OCI-LY7 (cell line): ENCODE measurements at places on chromosomes 7 and 10. TPM values are rescaled to one million over a fixed set of nuclear protein-coding genes. Genes with fewer than 3 reads are reported as not detected.

INA gene
- total RNA-seq: not detected in 2 replicates

ADRB1 gene
- 1.3 and 1.4 TPM in 2 replicates for total RNA-seq

DCLRE1C gene
- 50.2 and 53.2 TPM in 2 replicates for total RNA-seq

UNCX gene
- not detected in 2 replicates for total RNA-seq

CAMK1D gene
- total RNA-seq: 25.6 and 28.0 TPM in 2 replicates

WEE2 gene
- not detected in 2 replicates for total RNA-seq

FAM180A gene
- total RNA-seq: not detected in 2 replicates

AKR1C3 gene
- total RNA-seq: not detected in 2 replicates

USP54 gene
- total RNA-seq: 16.4 and 17.6 TPM in 2 replicates

MLXIPL gene
- not detected in 2 replicates for total RNA-seq

- no peak for DNase-seq
Observed at GRCh38 chr7:29865526-29865925, 59.2 kb downstream of the WIPF3 start.

DNA sequence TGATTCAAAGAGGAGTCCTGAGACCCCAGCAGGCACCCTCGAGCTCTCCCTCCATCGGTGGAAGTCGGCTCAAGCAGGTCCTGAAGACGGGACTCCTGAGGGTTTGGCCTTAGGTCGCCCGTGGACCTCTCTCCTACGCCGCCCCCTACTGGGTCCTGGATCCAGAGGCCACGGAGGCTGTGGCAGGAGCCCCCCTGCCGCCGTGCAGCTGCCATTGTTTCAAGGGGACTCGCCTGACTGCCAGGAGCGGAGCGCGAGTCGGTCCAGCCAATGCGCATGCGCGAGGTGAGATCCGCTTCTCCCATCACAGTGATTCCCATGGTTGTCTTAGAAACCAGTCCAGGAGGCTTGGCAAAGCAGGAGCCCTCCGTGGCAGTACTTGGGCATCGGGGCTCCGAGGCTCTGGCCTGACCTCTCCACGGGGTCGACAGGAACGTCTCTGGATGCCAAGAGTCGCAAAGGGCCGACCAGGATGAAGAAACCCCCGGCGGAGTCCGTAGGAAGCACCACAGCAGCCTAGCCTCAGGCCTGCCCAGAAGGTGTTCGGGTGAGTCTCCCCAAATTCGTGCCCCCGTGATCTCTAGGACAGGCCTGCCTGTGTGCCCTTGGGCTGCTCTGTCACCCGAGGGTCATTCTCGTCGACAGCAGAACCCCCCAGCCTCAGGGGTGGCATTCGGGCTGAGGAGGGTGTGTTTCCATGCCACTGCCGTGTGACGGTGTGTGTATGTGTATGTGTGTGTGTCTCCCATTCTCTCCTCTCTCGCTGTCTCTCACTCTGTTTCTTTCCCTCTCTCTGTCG is 322.3 kb downstream of the ZNF716 start:
- no peak for DNase-seq

DNA sequence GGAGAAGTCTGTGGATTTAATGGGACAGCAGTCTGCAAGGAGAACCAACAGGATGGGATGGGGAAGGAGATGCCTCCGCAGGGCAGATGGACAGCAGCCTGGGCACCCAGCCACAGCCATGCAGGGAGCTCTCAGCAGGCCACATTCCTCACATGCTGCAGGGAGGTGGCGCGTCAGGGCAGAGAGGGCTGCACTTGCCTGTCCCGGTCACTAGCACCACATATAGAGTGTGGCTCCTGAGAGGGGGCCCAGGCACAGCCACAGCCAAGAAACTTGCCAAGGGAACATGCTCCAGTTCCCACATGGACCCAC is 86.8 kb upstream of the ZMIZ1 start:
- DNase-seq: no peak

DNA sequence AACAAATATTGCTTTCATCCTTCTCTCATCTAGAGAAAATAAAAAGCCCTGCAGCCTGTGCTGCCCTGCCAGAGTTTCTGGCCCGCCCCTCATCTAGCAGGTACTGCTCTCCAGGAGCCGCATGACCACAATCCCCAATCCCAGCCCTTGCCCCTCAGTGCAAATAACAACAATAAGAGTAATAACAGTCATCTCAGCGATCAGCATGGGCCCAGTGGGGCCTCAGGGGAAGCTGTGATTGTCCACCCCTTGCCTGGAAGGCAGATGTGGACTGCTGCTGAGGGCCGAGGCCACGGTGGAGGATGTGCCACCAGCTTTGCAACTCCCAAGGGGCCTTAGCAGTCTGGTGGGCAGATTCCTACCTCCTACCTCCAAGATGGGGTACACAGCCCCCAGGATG is 106.1 kb downstream of the CDH23 start:
- no peak for DNase-seq

GRCh38 chr10:88415533-88416130 is 167.5 kb downstream of the RNLS start:
- DNase-seq: no peak

DNA sequence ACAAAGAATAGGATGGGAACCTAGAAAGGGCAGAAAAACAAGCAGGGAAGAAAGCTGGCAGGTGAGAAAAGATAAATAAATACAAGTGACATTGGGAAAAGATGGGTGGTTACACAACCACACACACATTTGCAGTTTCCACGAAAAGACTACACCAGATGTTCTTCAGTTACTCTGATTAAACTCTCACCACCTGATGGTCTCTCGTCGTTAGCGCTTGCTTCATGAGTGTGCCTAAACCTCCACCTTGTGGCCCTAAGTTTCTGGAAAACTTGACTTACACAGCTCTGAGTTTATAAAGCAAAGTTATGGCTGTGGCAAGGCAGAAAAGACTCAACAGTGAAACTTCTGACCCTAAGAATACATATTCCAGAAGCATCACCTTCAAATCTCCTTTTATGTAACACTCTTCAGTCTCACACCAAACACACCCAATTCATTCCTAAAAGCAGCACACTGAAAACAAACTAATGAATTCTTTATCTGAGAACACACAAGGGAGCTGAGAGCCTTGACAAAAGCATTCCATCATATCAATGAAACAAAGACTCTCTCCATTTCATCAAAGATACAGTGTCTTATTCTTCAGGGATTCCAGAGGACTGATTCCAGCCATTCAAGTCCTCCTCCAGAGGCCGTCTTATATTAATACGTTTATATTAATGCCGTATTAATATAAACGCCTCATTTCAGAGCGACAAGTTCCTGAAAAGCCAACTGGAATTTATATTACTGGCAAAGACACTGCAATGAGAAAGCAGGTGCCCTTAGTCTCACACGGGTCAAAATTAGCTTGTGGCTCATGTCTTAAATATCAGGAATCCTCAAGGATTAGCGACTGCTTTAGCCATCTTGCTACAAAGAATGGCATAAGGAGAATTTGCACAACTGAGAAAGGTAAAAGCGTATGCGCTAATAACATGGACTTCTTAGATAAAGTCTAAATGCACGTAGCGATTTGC is 77.6 kb downstream of the RNF216 start:
- DNase-seq: no peak

- DNase-seq: no peak
Observed at GRCh38 chr7:110522061-110522760, 568.7 kb upstream of the LRRN3 start.

GRCh38 chr7:51141451-51142003 is 175.1 kb downstream of the COBL start:
- peak; percentile 7 for DNase-seq

DNA sequence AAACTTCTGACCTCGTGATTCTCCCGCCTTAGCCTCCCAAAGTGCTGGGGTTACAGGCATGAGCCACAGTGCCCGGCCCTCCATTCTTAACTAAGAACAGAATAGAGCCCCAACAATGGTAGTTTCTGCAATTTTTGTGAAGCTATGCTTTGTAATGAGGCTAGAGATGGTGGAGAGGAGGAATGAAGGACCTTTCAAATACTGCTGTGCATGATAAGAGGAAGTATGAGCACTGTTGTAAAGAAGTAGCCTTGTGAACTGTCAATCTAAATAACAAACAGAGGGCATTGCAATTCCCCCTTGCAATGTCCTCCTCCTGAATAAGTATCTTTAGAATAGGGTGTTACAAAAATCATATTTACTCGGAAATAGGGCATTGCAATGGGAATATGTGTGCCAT is 70.2 kb downstream of the EVX1 start:
- no peak for DNase-seq

- no peak for DNase-seq
Observed at GRCh38 chr7:36889182-36889581, 164.9 kb upstream of the AOAH start.

DNA sequence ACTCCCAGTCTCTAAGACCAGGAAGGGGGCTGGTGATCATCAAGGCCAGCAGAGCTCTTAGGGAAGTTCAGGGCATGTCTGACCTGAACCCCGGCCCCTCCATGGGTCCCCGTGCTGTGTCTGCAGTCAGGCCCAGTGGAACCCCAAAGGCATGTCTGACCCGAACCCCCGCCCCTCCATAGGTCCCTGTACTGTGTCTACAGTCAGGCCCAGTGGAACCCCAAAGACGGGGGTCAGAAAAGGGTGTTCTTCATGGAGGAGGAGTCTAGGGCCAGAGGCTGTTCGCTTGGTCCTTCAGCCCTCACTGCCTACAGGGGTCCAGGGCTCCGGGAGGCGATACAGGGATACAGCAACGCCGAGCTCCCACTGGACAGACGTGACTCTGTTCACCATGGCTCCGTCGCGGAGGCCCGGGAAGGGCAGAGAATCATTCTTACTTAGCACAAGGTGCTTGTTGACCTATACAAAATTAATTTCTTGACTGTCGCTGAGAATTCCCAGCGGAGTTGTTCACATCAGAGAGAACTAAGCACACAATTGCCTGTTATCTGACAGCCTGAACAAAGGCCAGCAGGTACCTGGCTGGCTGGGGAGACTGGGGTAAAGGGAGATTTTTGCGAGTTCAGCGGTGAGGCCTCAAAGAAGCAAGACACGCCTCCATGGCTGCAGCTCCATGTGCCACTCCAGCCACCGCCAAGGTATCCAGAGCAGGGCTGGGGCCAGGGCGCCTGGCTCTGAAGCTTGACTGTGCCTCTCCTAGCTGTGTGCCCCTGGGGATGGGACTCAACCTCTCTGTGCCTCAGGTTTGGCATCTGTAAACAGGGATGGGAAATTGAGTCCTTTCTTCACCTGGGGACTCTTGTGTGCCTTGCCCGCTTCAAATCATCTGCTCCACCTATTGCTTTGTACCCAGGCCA is 26.8 kb downstream of the EN2 start:
- DNase-seq: no peak

GRCh38 chr10:113549856-113550255 is 3.0 kb upstream of the HABP2 start:
- DNase-seq: no peak

- no peak for DNase-seq
Observed at GRCh38 chr10:77965294-77965693, 38.7 kb upstream of the DLG5 start.

- no peak for DNase-seq
Observed at GRCh38 chr7:146146831-146147486, 30.4 kb downstream of the CNTNAP2 start.

DNA sequence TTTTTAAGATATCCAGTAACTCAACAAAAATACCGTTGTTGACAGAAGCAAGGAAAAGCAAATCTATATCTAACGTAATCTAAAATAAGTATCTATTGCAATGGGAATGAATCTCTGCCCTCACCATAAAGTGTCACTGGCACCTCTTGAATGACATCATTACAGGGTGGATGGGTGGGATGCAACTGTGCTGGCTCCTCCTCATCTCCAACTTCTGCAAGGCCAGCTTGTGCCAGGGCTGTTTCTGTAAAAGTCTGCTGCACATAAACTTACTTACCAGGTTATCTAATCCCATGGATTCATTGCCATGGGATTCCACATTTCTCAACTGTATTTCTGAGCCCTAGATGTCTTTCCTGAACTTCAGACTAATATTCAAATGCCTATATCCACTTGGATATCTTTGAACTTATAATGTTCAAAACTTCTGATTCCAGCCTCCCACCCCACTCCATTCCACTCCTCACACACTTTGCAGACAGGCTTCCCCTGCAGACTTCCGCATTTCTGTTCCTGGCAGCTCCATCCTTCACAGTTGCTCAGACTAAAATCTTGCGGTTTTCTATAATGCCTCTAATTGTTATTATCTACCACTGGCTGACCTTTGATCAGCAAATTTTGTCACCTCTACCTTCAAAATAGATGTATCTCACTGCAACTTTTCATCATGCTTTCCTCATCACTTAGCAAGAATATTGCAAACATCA is 10.7 kb downstream of the FGL2 start:
- no peak for DNase-seq

DNA sequence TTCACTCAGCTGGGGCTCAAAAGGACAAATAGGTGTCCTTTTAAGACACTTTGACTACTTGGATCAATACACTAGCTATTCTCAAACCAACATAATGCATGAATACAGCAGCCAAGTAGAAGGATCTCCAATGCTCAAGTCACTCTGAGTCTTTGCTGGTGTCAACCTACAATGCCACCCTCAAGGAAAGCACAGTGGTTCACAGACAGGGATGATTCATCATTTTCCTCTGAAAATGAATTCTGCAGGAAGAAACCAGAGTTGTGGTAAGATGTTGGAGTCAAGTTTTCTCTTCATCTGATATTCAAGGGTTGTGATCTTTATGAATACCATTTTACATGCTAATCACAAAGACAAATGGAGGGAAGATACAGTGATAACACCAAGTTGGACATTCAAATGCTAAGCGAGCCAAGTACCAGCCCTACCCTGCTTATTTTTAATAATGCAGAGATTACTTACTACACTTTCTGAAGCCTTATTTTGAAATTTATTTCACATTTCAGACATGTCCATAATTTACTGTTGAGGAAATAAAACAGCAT is 143.1 kb upstream of the FGFR2 start:
- DNase-seq: no peak

DNA sequence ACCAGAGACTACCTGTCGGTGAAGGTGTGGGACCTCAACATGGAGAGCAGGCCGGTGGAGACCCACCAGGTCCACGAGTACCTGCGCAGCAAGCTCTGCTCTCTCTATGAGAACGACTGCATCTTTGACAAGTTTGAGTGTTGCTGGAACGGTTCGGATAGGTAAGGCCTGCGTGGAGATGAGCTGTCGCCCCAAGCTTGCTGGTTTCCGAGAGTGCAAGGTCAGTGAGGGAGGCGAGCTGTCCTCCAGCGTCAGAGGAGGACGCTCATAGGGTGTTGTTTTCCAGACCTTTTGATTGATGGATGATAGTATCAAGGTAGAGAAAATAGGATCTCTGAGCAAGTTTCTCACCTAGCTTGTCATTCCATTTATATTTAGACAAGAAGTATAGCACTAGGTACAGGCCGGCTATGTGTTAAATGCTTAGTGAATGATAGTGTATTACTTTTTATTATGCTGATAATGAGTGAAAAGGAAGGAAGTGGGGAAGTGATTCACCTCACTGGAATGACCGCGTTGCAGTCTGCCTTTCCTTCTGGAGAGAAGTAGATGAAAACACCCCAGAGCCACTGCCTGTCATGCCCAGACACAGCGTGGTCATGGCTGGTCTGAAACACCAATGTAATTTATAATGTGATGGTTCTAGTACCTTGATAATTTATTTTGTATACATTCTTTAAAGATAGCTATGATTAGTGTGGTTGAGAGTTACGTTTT is 33.9 kb downstream of the BNIP3 start:
- no peak for DNase-seq

GRCh38 chr7:24891311-24891735 is 88.7 kb downstream of the OSBPL3 start:
- no peak for DNase-seq
